ENCODE measurements at places on chromosomes 6 and 20.

- no peak for DNase-seq
These were observed 27.6 kb downstream of the ZNF311 start for GRCh38 chr6:28977341-28978132.

- no peak for DNase-seq
These were observed 68.2 kb downstream of the PHIP start for GRCh38 chr6:79009819-79010218.

DNA sequence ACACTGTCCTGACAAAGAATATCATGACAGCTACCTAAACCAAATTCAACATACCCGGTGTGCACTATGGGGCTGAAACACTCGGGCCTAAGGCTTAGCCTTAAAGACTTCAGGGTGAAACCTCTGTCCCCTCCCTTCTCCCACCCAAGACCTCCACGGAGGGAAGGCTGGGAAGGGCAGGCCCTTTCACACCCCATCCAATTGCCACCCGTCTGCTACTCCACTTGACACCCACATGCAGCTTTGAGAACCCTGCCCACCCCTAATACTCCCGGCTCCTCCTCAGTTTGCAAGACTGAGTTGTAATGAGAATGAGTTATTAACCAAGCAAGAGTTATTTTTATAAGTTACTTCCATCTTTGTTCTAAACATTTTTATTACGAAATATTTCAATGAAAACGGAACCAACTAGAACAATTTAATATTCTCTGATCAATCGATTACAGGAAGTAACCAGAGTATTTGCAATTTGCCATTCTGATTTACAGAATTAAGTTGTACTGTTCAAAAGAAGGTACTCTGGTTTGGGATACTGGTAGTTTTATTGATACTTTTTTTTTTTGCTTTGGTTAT, 3.7 kb downstream of the TAF4 start:
- DNase-seq: no peak

DNA sequence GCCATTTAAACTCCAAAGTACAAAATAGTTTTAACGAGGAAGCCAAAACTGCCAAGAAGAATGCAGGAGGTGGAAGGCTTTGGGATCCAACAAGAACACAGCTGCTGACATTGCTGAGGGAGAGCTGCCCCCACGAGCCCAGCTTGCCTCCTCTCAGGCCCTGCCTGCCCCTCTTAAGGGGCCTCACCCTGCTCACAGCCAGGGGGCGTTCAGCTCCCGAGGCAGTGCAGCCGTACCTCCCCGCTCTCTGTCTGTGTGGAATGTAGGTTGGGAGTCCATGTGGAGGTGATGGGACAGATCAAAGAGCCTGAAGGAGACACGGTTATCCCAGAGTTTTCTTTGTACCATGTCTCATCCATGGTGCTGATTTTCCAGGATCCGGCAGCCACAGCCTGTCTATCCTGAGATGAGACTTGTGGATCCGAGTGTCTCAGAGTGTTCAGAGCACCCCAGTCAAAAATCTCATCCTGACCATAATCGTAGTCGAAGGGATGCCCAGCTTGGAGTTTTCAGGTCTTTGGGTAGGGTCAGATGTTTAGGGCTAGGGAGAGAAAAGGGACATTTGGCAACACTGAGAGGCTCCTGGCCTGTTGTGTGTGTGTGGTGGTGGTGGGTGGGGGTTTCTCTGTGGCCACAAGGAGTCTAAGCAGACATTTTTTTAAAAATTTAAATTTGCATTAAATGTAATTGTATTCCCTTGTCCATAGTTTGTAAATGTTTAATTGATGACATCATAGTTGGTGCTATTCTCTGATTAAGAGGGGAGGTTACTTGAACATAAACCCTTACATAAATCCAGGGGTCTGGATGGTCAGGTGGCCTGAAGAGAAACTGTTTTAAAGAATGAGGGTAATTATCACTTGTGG, 111.4 kb upstream of the CLDN20 start:
- DNase-seq: no peak

DNA sequence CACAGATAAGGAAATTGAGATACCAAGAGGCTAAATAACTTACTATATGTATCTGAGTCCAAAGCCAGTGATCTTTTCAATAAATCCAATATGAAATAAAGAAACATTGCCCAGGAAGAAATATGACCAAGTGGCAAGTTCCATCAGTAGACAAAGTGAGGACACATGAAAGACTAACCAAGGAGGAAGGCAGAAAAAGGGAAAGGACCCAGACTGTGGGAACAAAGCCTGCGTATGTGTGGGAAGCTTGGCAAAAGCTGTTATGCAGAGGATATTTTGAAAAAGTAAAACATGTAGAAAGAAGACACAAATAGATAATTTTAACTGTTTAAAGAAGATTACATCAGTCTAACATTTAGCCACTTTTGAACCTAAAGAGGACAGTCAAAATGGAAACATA, 264.4 kb upstream of the PRDM1 start:
- no peak for DNase-seq

All from activated effector memory CD4-positive, alpha-beta T cell treated with Interleukin-2 at 50 U/mL for 16 hours (primary cell).